ENCODE measurements at places on chromosomes 5 and 9.
A peak's percentile ranks its signal among the peaks of the same experiment; 100 is the strongest.

- no peak for DNase-seq
These were observed 170.7 kb downstream of the TSSK1B start for GRCh38 chr5:113264046-113264445.

- no peak for DNase-seq
These were observed 480.9 kb upstream of the PAPPA start for GRCh38 chr9:115672477-115673316.

DNA sequence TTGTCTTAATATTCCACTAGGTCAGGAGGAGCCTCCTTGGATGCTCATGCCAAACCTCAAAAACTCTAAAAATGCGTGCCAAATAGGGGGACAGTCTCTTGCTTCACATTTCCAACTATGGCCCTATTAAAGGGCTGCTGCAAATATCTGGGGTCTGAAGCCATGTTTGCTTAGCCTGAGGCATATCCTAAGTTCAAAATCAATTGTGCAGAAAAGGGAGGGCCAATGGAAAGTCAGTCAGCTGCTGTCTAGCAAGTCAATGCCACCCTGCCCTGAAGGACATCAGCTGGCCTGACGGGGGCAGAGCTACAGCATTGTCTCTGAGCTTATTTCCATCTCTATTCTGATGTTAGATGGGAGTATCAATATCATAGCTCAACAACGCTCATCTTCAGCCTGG lies 93.6 kb downstream of the SH3TC2 start:
- no peak for DNase-seq

- no peak for DNase-seq
These were observed 12.8 kb upstream of the ZFP62 start for GRCh38 chr5:180873615-180874520.

GRCh38 chr5:149961957-149962409 lies 1.4 kb downstream of the SLC26A2 start:
- DNase-seq, result no peak

- no peak for DNase-seq
These were observed 122.8 kb downstream of the ENC1 start for GRCh38 chr5:74517700-74518099.

GRCh38 chr5:76341651-76342334 lies 61.3 kb upstream of the IQGAP2 start:
- peak; percentile 81 for DNase-seq

- DNase-seq, result no peak
These were observed 36.9 kb upstream of the IFNK start for GRCh38 chr9:27487128-27487640.

GRCh38 chr5:15584528-15584927 lies 84.5 kb downstream of the FBXL7 start:
- no peak for DNase-seq

- no peak for DNase-seq
These were observed 33.4 kb upstream of the SPATA31E1 start for GRCh38 chr9:87849144-87849758.

- no peak for DNase-seq
These were observed 45.7 kb downstream of the SH3GL2 start for GRCh38 chr9:17624571-17624970.

DNA sequence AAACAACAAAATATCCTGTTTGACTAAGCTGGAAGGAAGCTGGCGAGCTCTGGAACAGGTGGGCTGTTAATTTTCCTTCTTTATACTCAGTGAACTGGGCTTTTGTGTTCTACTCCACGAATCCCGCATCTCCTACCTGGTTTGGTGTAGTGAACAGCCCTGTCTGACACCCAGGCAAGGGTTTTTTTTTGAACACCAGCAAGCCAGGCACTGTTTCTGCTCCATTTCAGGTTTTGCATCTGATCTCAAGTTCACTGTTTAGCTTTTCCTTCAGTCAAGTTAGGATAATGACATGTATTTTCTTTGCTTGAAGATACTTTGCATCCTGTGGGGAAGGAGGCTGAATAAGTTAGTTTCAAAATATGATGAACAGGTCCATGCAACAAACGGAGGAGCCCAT lies 204.5 kb downstream of the SEMA6A start:
- DNase-seq, result no peak

- peak; percentile 84 for DNase-seq
These were observed 324.4 kb downstream of the ENC1 start for GRCh38 chr5:74316064-74316603.

- DNase-seq, result no peak
These were observed 173.4 kb downstream of the NR3C1 start for GRCh38 chr5:143229896-143230675.

DNA sequence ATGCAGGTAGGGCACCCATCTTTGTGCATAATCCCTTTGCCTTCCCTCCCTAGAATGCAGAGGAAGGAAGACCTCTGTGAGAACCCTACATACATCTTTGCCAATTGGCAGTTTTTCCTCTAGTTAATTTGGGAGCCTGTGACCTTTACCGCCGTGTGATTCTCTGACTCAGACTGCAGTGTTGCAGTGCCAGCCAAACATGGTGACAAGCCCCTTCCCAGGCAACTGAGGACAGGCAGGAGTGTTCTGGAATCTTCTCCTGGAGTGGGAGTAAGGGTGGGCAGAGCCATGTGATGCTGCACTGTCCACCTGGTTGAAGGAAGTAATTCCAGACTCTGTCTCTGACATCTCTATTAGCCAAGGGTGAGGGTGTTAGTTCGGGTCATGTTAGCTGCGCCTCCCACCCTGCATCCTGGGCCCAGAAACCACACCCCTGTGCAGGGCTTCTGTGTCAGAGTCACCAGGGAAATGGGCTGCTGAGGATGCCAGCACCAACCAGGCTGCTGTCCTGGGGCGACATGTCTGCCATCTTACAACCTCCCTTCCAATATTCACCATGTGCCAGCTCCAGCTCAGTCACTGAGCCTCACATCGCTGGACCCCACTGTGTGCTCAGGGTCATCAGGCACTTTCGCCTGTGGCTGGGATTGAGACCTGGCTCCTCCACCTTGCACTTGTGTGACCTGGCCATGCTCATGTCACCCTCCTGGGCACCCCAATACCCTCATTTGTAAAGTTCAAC lies 21.8 kb downstream of the KCNIP1 start:
- no peak for DNase-seq

DNA sequence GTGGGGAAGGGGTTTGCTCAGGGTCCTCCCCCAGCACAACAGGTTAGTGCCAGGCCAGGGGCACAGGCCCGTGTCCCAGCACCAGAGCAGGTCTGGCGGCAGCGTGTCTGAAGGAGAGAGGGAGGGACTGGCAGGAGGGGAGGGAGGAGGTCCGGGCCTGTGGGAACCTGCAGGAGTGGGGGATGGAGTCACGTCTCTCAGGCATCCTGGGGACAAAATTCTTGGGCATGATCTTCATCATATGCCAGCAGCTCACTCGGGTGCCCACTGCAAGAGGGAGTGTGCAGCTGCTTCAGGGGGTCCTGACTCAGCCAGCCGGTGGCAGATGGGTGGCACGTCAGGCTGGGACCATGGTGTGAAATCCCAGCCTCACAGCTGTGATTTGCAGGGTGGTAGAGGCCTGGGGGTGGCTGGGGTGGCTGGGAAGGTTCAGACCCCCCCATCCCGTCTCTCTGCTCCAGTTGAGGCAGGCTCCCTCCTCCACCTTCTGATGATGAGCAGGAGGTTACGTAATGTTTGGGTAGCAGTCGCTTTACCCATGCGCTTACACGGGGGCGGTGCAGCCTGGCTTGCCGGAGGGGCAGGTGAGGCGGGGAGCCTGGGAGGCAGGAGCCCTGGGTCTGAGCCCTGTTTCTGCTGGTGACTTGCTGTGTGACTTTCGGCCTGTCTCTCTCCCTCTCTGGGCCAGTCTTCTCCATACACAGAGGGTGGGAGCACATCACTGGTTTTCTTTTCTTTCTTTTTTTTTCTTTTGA lies 40.5 kb downstream of the NCS1 start:
- DNase-seq, result no peak

GRCh38 chr5:113807427-113807991 lies 294.0 kb downstream of the YTHDC2 start:
- DNase-seq, result no peak

GRCh38 chr5:126754609-126755008 lies 22.3 kb upstream of the LMNB1 start:
- no peak for DNase-seq

DNA sequence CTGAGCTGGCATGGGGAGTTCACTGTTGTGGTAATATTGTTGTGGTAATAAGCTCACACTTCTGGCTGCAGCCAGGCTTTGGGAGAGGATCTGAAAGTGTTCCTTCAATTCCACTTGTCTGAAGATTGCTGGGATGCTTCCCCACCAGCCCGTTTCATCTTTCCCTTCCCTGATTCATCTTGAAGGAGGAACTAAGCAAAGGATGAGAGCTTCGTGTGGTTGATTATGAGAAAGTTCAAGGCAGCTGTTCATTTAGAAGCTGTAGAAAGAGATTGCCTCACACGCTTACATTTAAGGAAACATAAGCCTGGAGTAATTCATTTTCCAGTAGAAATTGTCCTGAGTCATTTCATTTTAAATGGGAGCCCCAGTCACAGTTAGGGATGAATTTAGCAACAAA lies 122.4 kb upstream of the GAS1 start:
- no peak for DNase-seq

GRCh38 chr5:79171635-79172245 lies 60.1 kb downstream of the BHMT start:
- DNase-seq, result no peak

DNA sequence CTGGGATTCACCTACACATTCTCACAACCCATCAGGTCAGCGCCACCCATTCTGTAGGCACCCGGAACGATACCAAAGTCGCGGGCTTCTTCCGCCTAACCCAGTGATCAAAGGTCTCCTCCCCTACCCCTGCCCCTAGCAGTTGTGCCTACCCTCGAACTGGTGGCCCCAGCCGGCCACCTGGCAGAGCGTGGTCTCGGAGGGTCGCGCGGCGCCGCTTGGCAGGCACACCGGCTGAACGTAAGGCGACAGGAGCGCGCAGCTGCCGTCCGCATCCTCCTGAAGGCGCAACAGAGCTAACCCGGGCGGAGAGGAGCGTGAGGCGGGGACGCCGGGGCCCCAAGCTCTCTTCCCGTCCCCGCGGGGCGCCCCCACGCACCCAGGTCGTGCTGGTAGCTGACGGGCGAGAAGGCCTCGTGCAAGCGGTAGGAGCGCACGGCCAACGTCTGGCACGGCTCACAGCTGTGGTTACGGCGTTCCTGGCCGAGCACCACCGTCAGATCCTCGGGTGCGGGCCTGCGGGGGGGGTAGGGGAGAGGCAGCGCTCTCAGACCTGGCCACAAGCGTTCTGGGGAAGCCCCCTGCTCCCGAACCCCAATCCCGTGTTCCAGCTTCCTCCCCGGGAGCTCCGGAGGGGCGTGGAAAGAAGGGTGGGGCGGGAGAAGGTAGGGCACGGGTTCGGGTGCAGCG lies 2.8 kb upstream of the PFN3 start:
- DNase-seq, result peak; percentile 85

DNA sequence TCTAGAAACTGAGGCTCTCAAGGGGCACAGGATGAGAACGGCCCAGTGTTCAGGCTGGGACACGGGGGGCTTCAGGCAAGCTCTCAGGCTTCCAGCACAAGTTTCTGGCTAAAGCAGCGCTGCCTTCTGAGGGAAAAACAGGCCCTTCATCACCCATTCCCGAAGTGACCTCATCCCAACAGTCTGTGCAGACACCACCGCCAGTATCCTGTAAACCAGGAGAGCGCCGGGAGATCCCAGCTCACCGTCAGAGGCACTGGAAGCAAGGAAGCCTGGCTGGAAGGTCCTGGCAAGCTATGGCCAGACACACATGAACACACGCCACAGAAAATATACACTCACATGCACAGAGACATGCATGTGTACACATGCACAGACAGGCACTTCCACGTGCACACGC lies 8.8 kb downstream of the SLC12A7 start:
- DNase-seq, result no peak

DNA sequence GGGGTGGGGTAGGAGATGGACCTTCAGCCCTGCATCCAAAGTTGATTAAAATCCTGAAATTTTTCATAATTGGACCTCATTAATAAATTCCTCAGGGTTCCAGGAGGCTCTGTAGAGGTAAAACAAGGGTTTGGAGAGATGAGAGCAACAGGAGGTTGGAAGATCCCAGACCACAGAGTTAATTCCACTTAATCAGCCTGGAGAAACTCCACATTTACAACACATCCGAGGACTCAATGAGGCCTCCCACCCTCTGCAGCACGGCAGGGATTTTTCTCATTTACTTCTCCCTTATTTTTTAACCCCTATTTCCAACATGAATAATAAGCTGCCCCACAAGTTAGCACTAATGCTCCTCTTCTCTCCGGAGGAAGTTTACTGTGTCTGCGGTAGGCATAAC lies 165.0 kb upstream of the MAP3K1 start:
- DNase-seq, result no peak

GRCh38 chr9:36828611-36829013 lies 205.5 kb downstream of the PAX5 start:
- peak; percentile 66 for DNase-seq

DNA sequence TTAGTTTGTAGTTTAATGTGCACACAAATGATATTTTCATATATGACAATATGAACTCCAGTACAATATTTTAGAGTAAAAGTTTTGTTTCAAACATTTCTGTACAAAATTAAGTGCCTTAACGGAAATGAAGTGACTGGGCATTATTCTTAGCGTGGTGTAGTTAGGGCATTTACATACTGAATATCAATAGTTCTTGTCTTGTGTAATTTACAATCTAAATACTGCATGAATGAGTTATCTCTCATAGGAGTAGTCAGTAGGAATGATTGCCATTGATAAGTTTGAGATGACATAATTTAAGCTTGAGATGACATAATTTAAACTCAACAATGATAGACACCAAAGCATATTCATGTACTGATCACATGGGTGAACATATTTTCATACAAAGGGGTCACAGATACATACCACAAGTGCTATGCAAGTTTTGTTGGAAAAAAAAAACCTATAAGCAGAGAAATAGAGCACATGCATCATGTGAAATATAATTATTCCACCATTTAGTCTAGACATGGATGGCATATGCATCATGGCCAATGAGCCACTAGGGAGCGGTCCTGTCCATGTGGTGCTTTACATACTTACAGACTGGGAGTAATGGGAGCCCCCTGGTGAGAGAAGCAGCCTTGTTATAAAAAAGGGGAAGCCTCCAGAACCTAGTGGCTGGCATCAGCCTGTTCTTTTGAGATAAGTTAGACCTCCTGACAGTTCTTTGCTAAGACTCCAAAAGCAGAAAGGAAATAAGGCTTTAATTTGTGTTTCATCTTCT lies 1523.9 kb downstream of the MAT2B start:
- DNase-seq, result no peak

GRCh38 chr5:76715736-76716455 lies at the start of gene F2R:
Gene F2R, plus strand, starts transcription at chr5:76716126. Its CDS starts 182 bp downstream, at chr5:76716308.
- DNase-seq, result peak; percentile 88

DNA sequence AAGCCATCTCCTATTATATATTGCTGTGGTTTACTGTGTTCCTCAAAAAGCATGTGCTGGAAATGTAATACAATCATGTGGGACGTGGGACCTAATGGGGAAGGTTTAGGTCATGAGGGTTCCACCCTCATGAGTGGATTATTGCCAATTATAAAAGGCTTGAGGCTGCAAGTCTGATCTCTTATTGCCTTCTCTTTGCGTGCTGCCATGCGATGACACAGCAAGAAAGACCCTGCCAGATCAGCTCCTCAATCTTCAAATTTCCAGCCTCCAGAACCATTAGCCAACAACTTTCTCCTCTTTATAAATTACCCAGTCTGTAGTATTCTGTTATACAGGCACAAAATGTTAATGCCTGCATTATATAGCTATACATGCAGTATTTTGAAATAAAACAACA lies 45.4 kb downstream of the MARCHF11 start:
- no peak for DNase-seq

- peak; percentile 75 for DNase-seq
These were observed 25.9 kb upstream of the IL17B start for GRCh38 chr5:149404746-149405549.

GRCh38 chr9:8389531-8389930 lies 590.0 kb upstream of the DMAC1 start:
- no peak for DNase-seq
